ENCODE measurements at places on chromosomes 5 and 9.

DNA sequence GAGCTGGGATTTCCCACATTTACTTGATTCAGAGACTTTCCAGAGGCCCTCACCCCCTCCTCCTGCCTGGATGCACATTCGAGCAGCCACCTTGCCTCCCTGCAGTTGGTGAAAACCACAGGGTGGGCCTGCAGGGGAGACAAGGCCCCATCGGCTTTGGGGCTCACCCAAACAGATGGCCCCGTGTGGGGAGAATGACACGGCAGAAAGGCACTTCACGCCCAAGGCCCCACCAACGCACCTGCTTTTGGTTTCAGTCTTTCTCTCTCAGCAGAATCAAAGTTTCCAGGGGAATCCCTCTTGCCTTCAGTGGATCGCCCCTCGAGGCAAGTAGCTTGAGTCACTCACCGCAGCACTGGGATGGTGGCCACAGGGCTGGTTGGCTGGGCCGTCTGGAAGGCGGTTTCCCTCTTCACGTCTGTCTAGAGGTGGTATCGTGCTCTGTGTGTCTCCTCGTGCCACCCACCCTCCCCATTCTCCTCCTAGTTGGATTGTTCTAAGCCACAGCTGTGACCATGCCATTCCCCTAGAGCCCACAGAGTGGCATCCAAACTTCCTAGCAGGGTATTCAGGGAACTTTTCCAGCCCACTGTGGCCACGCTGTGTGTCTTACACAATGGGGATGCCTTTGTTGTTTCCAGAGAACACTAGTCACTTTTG lies 31.8 kb downstream of the SEC61B start:
- DNase-seq = peak; percentile 48

DNA sequence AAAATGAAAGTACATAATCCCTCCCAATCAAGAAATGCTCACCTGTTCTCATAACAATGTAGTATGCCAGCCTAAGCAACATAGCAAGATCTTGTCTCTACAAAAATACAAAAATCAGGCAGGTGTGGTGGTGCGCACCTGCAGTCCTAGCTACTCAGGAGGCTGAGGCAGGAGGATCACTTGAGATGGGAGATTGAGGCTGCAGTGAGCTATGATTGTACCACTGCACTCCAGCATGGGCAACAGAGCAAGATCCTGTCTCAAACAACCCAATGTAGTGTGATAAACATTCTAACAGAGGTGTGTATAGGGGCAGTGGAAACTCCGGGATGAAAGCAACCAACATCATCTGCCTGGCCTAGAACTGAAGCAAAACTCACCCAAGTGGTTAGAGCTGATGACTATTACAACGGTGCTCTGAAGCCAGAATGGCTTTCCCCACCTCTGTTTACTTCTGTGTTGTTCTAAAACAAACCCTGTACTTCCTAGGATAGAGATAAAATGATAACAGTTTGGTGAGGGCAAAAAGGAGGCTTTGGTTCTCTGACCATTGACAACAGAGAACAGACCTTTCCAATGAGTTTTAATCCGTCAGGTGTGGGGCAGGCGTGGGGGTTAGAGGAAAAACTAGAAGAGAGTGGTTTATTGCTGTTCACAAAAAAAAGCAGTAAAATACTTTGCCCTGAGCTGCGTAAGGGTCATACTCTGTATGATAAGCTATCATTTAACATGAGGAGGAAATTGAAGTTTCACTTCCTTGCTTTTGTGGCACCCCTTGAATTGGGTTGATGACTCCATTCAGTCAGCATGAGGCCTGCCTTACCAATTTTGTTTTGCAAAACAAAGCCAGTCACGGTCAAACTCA lies 18.9 kb downstream of the WNT8A start:
- no peak for DNase-seq

DNA sequence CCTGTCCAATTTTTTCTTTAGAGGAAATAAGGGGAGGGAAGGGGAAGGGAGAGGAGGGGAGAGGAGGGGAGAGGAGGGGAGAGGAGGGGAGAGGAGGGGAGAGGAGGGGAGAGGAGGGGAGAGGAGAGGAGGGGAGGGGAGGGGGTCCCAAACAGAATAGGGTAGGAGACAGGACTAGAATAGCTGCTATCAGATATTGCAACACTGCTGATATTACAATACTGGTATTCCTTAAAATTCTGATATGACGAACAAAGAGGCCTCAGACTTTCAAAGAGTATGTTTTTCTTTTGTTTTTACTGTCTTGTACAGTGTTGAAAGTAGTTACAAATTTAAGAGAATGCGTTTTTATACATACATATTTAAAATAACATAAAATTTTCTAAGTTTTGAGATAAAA lies 67.5 kb downstream of the RICTOR start:
- DNase-seq = no peak

DNA sequence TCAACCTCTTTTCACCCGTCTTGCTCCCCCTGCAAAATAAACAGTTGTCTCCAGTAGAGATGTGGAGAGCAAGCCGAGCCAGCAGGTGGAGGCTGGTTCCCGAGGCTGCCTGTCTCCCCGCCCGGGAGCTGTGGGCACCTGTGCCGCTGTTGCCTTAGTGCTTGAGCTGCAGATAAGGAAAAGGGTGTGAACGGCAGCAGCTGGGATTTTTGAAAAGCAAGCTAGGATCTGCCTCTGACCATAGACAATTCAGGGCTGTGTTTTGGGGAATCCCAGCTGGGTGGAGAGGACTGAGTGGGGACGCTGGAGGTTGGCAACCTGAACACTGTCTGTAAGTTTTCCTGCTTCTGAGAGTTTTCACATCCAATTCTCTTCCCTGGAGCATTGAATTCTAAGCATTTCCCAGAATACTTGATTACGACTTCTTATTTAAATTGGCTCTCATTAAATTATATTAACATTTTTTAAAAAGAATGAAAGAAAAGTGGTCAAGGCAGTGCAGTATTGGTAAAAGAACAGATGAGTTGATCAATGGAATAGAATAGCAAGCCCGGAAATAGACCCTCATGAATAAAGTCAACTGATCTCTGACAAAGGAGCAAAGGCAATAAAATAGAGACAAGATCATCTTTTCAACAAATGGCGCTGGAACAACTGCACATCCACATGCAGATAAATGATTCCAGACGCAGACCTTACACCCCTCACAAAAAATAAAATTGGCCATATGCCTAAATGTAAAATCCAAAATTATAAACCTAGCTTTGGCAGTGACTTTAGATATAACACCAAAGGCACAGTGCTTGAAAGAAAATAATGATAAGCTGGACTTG lies 9.7 kb downstream of the WNK2 start:
- no peak for DNase-seq

- DNase-seq = no peak
These were observed 151.7 kb upstream of the ELL2 start for GRCh38 chr5:96113170-96113939.

DNA sequence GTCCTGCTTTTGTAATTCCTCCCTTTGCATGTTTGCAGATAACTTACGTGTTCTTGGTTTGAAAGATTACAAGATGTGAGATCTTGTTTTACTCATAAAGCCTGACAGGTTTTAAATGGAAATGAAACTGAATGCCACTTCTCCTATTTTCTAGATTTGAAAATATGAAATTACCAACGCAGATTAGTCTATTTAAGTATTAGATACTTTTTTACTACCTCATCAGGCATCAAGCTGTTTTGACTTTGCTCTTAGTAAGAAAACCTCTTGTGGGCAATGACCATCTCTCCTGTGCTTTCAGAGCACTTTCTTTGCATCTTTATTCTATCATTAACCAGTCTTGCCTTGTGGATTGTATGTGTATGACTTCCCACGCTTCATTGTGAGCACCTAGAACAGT lies 3.5 kb downstream of the DMXL1 start:
- DNase-seq = no peak

- DNase-seq = peak; percentile 6
These were observed 783.8 kb upstream of the WWC1 start for GRCh38 chr5:167507463-167508233.

DNA sequence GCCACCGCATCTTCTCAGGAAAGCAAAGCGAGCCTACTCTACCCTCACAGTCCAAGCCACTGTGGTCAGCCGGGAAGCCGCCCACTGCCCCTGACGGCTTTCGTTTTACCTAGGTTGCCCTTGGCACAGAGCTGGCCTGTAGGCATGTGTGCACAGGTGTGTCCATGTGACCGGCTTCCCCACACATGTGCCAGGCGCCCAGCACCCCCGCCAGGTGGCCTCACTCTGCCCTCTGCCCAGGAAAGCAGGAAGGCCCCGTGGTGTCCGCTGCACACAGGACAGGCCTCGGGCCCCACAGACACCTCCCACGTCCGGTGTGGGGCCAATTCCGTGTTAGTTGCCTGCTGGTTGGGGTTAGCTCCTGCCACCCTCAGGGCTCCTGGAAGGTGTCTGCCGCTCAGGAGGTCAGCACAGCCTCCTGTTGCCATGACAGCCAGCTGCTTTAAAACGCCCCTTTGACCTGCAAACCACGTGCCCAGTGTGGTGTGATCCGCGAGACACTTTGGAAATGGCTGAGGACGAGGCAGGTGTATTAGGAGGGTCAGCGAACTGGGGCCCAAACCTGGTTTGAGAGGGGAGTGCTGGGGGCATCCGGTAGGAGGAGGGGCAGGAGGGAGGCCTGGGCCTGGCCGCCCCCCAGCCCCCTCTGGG lies 28.7 kb downstream of the TPPP start:
- DNase-seq = no peak

- DNase-seq = no peak
These were observed 339.3 kb downstream of the SLIT3 start for GRCh38 chr5:168961681-168962080.

- no peak for DNase-seq
These were observed 25.3 kb upstream of the SLC1A1 start for GRCh38 chr9:4464911-4465513.

GRCh38 chr9:97188545-97188944 lies 118.9 kb upstream of the CCDC180 start:
- no peak for DNase-seq

DNA sequence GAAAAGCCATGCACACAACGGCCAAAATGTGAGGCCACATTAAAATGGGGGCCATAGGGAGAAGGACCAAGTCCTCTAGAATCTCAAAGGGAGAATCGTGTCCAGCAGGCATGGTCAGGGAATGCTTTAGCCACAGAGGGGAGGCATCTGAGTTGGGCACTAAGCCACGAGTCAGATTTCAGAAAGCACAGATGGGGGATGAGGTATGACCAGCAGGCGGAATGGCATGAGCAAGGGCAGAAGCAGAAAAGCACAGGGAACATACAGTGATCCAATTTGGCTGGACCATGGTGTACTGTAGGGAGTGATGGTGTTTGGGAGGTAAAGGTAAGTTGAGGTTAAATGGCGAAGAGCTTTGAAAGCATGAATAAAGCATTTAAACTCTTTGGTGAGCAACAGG lies 214.6 kb downstream of the TLE1 start:
- no peak for DNase-seq

DNA sequence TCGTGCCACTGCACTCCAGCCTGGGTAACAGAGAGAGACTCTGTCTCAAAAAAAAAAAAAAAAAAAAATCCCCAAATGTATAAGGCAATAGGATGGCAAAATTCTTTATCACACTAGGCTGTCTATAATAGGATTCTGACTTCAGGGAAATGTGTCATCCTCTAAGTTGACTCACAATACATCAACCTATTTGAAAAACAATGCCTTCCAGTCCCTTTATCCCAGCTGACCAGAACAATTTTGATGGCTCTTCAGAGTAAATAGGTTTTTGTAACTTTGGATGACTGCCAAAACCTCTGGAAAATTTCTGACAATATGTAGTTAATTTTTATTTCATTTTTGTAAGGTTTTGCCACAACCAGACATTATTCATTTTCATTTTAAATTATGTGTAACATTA lies 184.1 kb downstream of the CCDC192 start:
- no peak for DNase-seq

DNA sequence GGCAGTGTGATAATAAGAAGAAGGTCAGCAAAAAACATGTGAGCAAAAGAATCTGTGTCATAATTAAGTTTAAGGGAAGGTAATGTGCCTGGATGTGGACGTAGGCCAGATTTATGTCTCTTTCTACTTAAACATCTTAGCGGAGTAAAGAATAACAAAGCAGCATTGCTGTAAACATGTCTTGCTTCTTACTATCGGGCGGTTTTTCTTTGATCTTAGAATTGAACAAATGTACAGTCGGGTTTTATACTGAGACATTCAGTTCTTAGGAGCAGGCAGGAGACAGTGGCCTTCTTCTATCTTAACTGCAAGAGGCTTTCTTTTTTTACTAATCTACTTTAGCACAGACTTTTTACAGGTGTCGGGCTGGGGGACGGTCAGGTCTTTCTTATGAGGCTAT lies 40.4 kb upstream of the FLT4 start:
- no peak for DNase-seq

GRCh38 chr5:61981886-61982285 lies 324.1 kb upstream of the KIF2A start:
- peak; percentile 66 for DNase-seq

DNA sequence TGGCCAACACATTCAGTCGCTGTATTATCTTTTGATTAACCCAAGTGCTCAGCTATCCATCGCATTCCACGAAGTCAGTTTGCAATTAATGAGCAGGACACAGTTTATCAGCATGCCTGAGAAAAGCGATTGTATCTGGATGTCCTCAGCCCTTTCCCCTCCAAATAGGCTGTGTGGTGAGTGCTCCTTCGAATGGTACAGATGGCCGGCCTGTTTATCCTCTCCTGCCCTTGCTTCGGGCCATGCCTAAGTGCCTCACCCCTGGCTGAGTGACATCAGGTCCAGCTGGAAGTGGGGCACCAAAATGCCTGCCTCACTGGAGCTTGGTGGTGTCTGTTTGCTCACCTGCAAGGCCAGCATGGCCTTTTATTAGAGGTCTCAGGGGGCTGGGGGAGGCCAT lies 317.3 kb downstream of the GADD45G start:
- no peak for DNase-seq

- DNase-seq = no peak
These were observed 467.5 kb downstream of the DTWD2 start for GRCh38 chr5:118520771-118521415.

GRCh38 chr9:36396985-36397384 lies 3.1 kb downstream of the RNF38 start:
- DNase-seq = no peak

GRCh38 chr9:105535920-105536668 lies 21.8 kb upstream of the FKTN start:
- no peak for DNase-seq

DNA sequence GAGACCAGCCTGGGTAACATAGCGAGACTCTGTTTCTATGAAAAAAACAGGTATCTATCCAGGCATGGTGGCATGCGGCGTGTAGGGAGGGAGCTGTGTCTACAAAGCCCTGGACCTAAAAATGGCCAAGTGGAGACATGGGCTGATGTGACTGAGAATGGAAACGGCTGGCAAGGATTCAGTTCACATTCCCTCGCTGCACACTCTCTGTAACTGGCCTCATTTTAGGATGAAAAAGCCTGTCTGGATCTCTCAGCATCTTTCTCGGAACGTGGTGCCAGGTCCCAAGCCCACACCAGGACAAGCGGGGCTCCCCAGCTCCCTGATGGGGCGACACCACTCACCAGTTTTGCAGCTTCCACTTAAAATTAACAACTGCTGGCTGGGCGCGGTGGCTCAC lies 13.4 kb downstream of the EXD3 start:
- DNase-seq = no peak

DNA sequence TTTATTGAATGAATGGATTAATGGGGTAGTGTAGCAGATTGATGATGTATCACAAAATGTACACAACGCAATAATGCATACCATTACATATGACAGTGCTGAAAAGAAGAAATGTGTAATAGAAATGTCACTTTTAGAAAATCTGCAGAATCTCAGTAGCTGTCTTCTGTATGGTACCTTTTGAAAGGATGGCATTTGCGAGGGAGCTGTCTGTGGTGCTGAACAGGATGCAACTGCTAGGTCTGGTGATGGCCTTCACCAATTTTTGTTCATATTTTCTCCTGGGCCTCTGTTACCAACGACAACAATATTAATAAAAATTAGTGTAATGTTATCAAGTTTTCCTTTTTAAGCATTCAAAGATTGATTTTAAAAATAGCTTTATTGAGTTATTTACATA lies 36.2 kb upstream of the OTULIN start:
- peak; percentile 83 for DNase-seq

GRCh38 chr5:172904643-172905345 lies 54.4 kb upstream of the RPL26L1 start:
- peak; percentile 40 for DNase-seq
